ENCODE measurements at places on chromosomes 13 and 19.

DNA sequence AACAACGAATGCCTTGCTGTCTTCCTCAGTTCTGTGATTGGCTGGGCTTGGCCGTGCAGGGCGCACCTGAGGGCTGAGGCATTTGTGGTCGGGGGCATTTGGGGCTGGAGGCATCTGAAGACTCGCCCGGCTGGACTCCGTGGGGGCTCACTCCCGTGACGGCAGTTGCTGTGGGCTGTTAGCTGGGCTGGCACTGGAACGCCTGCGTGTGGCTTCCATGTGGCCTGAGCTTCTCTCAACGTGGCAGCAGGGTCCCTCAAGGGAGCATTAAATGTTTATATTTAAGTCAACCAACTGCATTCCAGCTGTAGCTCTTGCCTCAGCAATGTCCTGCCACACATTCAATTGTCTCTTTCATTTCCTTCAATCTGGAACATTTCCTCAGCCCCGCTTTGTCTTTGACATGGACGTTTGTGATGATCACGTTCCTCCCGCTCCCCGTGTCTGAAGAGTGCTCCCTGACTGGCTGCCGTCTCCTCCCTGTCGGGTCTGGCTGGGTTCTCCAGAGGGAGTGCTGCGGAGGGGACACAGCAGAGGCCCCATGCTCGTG is 21.0 kb downstream of the CCDC8 start:
- DNase-seq, result no peak

DNA sequence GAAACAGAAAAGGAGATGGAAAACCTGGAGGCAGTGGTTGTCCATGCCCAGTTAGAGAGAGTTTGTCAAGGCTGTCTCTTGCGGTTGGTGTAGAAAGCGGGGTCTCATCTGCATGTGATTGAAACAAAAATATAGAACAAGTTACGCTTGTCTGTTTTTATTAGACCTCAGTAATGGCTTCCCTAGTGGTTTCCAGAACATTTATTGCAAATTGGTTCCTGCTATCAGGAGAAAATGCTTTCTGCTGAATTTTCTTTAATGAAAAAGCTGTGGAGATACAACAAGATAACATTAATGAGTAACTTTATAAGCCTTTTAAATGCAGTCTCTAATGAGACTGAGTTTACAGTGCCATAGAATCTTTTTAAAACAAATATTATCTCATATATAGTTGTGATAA is 378.0 kb downstream of the DACH1 start:
- no peak for DNase-seq

GRCh38 chr19:1985588-1986356 is 29.7 kb downstream of the BTBD2 start:
- DNase-seq, result no peak

DNA sequence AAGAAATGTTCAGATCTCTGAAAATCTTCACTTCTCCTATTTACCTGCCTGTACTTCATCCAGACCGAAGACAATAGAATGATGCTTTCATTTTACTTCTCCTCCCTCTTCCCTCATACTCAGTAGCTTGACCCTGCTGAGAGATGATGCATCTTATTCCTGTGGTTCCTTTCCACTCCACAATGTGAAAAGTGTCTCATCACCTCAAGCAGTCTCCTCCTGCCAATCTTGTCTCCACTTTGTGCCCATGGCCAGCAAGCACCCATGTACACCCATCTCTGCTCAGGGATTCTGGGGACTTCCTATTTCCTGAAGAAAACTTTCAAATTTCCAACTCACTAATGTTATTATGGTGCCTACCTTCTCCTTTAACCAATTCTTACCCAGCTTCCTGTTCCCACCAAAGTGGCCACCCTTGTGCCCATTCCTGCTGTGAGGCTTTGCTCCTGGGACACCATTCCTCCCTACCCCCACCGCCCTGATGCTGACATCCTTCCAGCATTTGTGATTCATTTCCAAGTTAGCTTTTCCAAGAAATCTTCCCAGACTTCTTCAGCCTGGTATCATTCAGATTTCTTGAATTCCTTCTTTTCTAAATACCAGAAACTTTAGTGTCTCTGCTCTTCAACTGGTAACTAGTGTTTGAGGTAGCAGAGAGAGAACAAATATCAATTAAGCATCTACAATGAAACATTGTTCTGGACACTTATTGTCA is 212.5 kb downstream of the POSTN start:
- no peak for DNase-seq

GRCh38 chr19:31592456-31592855 is 243.2 kb upstream of the TSHZ3 start:
- no peak for DNase-seq
